ENCODE measurements at places on chromosomes 5 and 9. TPM values are rescaled to one million over a fixed set of nuclear protein-coding genes. Genes with fewer than 3 reads are reported as not detected.

The AK1 gene
- total RNA-seq, result 586 TPM

The PCSK1 gene
- 0.31 TPM for total RNA-seq

The PCDHB7 gene
- total RNA-seq, result 0.91 TPM

The CNTFR gene
- total RNA-seq, result 2.2 TPM

The SUSD3 gene
- total RNA-seq, result 0.29 TPM

The FOXD4 gene
- total RNA-seq, result not detected

The OR1J2 gene
- not detected for total RNA-seq

The IL13 gene
- total RNA-seq, result 0.34 TPM

The ZMAT2 gene
- 25.8 TPM for total RNA-seq

The GGTA1 gene
- 1.9 TPM for total RNA-seq

The SMIM3 gene
- total RNA-seq, result 27.1 TPM

The PGM5 gene
- total RNA-seq, result 144 TPM

GRCh38 chr5:73106335-73106734, 14.0 kb upstream of the TMEM171 start:
- DNase-seq, result no peak

DNA sequence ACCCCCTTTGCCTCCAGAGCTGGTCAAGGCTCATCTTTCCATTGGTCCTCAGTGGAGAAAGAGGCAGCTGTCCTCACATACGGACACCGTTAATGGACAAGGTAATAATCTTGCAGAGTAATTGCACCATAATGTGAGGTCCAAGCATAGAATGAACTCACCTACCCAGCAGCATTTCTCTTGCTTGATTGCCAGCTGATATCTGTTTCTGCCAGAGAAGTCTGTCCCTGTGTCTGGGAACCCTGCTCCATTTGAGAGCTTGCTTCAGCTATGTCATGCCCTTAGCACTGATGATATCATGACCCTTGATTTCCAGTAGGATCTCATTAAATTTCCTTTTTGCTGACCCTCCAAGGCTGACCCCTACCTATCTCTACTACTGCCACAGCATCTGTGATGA, 154.6 kb downstream of the PIK3R1 start:
- no peak for DNase-seq

GRCh38 chr5:87182649-87183048, 85.0 kb upstream of the RASA1 start:
- no peak for DNase-seq

- DNase-seq, result no peak
Measured at GRCh38 chr9:88531920-88532698, 2.9 kb upstream of the NXNL2 start.

GRCh38 chr5:142875936-142876335, 105.8 kb downstream of the ARHGAP26 start:
- no peak for DNase-seq

DNA sequence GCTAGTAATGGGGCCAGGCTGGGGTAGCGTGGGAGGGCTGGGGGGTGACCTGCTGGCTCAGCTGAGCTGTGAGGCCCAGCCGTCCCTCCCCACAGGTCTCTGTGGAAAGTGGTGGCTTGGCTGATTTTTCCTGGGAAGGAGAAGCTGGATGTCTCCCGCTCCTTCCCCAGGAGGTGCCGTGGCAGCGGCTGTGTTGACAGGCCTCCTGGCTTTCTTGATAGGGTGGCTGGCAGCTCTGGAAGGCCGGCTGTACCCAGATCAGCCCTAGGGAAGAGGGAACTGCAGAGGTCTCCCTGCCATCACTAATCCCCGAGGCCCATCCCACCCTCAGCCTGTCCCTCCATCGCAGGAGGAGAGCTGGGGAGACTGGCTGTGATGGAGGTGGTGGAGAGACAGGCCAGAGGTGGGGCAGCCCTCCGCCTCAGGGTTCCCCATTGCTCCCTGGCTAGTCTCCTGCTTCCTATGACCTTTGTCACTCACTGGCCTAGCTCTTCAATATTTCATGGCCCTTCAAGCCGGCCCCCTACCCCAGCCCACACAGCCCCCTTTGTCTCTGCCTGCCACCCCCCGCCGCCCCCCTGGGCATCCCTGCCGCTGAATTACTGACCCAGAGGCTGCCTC, 6.8 kb downstream of the CXXC5 start:
- DNase-seq, result peak; percentile 76

GRCh38 chr5:59071755-59072549, 489.1 kb downstream of the RAB3C start:
- DNase-seq, result no peak

GRCh38 chr5:81642210-81642609, 108.7 kb downstream of the SSBP2 start:
- DNase-seq, result no peak

DNA sequence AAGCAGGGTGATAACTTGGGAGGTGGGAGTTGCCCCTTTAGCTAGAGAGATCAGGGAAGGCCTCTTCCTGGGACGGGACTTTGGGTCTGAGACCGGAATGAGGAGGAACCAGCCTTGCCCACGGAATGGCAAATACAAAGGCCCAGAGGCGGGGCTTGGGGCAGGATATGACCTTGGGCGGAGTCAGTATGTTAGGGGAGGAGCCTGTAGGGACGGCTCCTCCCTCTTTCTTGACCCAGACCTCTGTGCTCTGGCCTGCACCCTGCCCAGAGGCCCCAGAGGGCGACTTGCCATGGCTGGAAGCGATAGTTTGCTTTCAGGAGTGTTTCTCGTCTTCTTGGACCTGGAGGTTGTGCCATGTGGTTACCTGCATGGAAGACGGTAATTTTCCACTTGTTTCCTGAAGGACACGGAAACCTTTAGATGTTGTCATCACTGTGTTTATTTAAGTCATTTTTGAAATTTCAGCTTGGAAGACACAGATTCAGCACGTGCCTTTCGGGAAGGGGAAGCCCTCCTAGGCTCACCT, 85.6 kb downstream of the DAB2IP start:
- DNase-seq, result no peak

GRCh38 chr9:105054491-105054890, 126.5 kb upstream of the ABCA1 start:
- no peak for DNase-seq

DNA sequence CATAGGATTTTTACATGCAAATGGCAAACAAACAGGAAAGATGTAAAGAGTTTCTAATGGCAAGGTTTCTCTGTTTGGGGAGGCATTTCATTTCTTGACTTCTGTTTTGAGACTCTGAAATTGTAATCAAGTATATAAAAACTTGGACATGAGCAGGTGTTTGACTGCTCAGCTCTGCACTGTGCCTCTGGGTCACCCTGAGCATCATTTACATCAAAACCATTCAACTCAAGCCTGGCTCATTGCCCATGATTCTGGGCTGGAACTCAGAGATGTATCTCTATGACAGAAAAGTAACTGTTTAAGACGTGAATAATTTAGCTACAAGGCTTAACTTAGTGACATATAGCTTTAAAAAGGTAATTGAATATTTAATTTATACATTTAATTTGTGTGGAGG, 1402.4 kb upstream of the NUDT12 start:
- DNase-seq, result no peak

DNA sequence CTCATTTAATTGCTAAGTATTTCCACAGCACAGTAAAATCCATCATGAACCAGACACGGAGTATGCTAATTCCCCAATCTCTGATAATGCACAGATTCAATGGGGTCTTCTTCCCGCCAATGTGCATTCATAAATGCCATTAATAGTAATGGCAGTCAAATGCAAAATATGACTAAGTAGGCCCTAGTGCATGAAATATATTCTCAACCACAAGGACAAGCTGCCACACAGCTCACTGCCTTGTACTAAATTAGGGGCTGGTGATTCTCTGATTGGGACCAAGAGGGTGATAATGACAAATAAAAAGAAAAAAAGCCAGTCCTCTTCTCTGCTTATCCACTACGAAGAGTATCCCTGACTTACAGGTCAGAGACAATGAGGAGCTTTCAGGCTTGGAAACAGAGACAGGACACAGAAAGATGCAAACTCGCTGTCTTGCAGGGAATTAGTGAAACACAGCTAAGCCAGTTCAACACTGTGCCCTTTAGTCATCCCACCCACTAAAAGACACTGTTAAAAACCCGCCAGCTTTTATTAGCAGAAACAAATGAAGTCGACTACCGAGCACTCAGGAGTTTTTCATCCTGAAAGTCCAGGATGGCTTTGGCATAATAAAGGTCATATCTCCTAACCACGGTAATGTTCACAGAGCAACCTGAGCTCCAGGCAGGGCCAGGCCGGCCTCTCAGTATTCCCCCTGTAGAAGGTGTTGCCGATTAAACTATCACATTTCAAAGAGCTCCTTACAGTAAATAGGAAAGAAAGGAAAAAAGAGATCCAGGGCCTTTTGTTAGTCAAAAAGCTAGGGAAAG, 148.1 kb downstream of the EBF1 start:
- DNase-seq, result no peak

- no peak for DNase-seq
Measured at GRCh38 chr5:108607421-108607820, 140.3 kb upstream of the FER start.

- DNase-seq, result no peak
Measured at GRCh38 chr5:169788168-169788567, 151.1 kb downstream of the DOCK2 start.

DNA sequence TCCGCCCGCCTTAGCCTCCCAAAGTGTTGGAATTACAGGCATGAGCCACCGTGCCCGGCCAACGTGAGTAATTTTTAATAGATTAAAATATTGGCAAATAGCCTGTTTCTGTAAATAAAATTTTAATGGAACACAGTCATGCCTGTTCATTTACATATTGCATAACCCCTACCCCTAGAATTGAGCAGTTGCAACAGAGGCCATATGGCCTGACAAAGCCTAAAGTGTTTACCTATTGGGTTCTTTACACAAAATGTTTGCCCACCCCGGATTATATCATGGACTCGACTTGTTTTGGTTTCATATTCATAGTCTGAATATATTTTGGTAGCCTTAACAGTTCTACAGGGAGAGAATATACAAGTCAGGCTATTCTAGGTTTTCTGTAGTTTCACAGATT, 5.3 kb downstream of the NSA2 start:
- DNase-seq, result no peak

GRCh38 chr9:83981126-83981871, 694 bp downstream of the RMI1 start:
- no peak for DNase-seq
